Body of pancreas (tissue), 4 donors: ENCODE measurements at places on chromosomes 5 and 9. TPM values are rescaled to one million over a fixed set of nuclear protein-coding genes. Genes with fewer than 3 reads are reported as not detected.
A peak's percentile ranks its signal among the peaks of the same experiment; 100 is the strongest.

GRCh38 chr9:126401107-126401506, 74.5 kb downstream of the MVB12B start:
- no peak for DNase-seq

DNA sequence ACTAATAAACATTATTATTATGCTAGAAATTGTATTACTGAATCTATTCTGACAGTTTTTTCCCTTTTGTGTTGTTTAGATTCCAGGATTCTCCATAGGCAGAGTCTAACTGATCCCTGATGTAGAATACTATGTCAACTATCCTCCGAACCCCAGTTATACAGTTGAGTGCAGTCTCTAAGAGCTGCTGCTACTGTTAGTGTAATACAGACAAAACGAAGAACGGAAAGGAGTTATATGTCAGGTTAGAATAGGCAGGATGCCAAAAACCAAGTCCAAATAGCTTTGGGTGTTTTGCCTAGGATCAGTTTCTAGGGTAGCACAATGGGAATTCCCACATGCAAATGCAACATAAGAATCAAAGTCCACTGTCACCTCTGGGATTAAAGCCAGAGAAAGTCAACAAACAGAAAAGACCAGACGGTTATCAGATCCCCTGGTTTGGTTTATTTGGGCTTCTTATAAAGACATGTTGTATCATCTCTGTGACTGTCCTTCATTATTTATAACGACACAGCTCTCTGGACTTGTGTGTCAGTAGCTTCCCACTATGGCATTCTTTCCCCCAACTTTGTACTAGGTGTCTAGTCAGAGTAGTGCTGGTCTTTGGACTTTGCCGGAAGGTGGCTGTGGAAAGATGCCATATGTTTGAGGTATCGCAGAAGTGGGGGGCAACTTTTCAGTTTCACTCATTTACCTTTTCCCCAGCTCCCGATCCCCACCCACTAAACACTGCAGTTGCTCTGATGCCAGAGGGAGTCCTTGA, 14.9 kb upstream of the TMEM38B start:
- no peak for DNase-seq

GRCh38 chr9:123127512-123128075, 94.1 kb downstream of the GPR21 start:
- DNase-seq = no peak

- DNase-seq = peak; percentile 73
Measured at GRCh38 chr9:95131023-95131943, 186.2 kb downstream of the FANCC start.

- no peak for DNase-seq
Measured at GRCh38 chr9:21454149-21454548, 13.9 kb downstream of the IFNA1 start.

GRCh38 chr9:94903961-94904421, 177.5 kb downstream of the AOPEP start:
- DNase-seq = no peak

GRCh38 chr5:109242518-109242917, 167.3 kb downstream of the PJA2 start:
- no peak for DNase-seq

- DNase-seq = no peak
Measured at GRCh38 chr9:96883922-96884321, 29.6 kb upstream of the ZNF782 start.

GRCh38 chr5:41365369-41365768, 145.0 kb downstream of the PLCXD3 start:
- no peak for DNase-seq

- no peak for DNase-seq
Measured at GRCh38 chr5:79002374-79002773, 17.3 kb upstream of the ARSB start.

DNA sequence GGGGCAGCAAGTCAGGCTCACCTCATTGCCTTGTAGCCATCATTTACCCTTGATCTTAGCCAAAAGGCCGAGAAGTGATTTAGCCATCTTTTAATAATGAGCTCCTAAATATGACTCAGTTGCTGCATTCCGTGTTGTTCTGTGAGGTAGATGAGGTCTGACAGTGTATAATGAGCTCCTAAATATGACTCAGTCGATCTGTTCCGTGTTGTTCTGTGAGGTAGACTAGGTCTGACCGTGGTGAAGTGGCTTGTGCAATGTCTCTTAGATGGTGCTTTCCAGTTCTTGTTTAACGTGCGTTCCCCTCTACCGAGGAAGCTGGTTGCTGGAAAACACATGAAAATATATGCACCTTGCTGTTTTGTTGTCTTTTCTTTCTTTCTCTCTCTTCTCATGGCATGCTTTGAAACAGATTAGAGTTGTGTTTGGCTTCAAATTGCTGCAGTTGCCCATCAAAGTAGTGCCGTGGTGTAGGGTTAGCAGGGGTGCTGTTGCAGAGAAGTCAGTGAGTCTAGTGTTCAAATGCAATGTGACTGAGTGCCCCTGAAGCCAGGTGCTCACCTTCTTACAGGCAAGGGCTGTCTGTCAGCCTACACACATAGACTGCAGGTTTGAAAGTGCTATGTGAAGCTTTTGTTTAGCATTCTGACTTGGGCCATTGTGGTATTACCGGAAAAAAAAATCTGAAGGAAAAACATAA, 118.6 kb downstream of the KDM4C start:
- DNase-seq = no peak

IL7R gene
- total RNA-seq = 13.5 TPM

EIF4E1B gene
- total RNA-seq = 0.26 TPM

IFNA13 gene
- total RNA-seq = not detected

C9orf43 gene
- 1.6 TPM for total RNA-seq
